ENCODE measurements at places on chromosomes 3 and 15.

DNA sequence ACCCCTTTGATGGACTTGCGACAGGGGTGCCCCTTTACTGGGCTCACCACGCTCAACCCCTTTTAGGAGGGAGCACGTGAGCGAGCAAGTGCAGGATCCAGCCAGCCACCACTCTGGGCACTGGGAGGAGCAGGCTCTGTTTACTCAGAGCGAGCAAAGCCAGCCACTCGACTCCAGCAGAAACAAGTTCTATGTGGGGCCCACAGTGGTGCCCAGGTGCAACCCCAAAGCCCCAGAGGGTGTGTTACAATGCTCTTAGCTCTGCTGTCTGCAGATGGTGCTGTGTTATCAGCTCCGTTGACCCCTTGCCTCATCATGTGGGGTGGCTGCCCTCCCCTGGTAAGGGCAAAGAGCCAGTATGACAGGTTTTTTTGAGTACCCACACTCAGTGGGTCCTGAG lies 120.3 kb upstream of the SUCLG2 start:
- no peak for DNase-seq

DNA sequence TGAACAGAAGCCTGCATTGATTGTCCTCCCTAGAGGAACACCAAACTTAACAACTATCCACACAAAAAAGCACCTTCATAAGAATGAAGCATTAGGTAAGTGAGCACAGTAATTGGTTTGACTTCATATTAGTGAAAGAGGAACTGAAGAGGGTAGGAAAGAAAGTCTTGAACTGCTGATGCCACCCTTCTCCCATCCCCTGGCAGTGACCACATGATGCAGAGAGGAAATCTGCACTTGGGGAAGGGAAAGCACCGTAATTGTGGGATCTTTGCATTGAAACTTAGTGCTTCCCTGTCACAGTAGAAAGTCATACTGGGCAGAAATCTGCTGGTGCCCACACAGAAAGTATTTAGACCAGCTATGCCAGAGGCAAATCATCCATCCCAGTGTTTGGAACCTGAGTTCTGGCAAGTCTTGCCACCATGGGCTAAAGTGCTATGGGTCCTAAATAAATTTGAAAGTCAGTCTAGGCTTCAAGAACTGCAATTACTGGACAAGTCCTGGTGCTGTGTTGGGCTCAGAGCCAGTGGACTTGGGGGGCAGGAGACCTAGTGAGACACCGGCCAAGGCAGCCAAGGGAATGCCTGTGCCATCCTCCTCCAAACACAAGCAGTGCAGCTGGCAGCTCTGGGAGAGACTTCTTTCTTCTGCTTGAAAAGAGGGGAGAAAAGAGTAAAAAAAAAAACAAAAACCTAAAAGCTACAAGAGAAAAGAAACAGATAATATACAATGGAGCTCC lies 63.6 kb downstream of the SLC15A2 start:
- DNase-seq, result peak; percentile 59

DNA sequence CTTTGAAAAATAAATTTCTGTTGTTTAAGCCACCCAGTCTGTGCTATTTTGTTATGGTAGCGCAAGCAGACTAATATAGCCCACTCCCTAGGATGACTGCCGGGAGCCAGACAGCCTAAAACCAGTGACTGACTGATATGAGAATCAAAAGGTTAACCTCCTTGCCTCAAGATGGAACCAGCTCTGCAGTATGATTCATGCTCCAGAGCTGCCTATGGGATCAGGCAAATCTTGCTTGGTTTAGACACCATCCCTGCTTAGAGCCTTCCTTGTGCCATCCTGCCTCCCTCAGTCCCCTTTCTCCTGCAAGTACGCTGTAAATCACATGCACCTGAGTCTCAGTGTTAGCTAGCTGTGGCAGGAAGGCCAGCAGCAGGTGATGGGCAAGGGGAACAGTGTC lies 39.3 kb downstream of the TRANK1 start:
- DNase-seq, result no peak

DNA sequence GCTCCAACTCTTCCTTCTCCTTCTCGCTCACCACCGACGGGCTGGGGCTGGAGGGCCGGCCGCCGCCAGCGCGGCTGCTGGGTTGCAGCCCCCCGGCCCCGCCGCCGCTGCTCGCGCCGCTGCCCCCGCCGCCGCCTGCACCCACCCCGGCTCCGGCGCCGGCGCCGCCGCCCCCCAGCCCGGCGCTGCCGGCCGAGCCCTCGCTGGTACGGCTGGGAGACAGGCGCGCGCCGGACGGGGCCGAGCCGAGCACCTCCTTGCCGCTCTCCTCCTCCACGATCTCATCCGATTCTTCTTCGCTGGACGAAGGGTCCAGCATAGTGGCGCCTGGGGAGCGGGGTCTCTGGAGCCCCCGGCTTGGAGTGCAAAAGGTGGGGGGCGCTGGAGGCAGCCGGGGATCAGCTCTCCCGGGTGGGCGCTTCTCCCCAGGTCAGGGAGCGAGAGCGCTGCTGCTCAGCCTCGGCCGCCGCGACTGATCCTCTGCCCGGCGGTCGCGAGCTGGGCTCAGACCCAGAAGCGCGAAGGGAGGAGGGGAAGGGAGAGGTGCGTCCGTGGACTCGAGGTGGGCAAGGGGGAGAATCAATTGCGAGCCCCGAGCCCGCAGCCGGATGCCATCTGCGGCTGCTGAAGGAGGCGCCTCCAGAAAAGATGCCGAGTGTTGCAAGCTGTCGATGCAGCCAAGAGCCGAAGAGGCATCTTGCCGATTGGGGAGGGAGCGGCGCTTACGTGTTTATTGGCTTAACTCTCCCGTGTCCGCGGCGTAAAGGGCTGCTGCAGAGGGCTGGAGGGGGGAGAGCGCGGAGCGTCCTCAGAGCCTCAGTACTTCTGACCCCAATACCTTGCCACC lies at the start of gene CADPS:
Gene CADPS (minus strand): TSS at position 706 of the 847 bp plus-strand sequence. CDS start 387 bp downstream, at position 319.
- peak; percentile 16 for DNase-seq

GRCh38 chr3:136332776-136333175 lies 82.6 kb downstream of the PCCB start:
- no peak for DNase-seq

DNA sequence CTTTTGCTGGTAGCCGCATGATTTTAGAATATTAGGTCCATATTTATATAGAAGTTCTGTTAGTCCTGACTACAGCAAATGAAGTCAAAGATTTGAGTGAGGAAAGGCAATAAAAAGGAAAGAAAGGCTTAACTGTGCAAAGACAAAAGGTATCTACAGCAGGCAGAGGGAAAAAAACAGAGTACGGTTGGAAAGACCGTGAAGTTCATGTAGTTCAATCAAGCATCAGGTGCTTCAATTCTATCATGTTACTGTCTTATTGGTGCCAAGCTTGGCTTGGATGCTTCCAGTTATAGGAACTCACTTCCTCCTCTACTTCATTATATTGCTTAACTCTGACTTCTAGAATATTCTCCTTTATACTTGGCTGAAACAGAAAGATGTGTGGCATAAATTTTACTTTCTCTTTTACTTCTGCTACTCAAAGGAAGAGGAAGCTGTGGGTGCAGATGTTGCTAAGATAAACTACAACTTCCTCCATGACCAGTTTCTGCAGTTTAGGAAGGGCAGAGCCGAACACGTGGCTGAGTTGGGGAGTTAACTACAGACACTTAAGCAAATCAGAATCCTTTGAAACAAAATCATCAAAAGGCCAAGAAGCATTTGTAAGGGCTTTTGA lies 72.6 kb upstream of the ZBED2 start:
- peak; percentile 67 for DNase-seq

- DNase-seq, result no peak
Measured at GRCh38 chr3:185351396-185351795, 11.5 kb upstream of the MAP3K13 start.

- DNase-seq, result no peak
Measured at GRCh38 chr3:188433521-188434150, 279.7 kb downstream of the LPP start.

GRCh38 chr3:86547692-86548091 lies 443.3 kb downstream of the VGLL3 start:
- no peak for DNase-seq

GRCh38 chr3:163261056-163261455 lies 1764.4 kb downstream of the OTOL1 start:
- no peak for DNase-seq

GRCh38 chr3:152096280-152096906 lies 172.3 kb upstream of the MBNL1 start:
- DNase-seq, result no peak

DNA sequence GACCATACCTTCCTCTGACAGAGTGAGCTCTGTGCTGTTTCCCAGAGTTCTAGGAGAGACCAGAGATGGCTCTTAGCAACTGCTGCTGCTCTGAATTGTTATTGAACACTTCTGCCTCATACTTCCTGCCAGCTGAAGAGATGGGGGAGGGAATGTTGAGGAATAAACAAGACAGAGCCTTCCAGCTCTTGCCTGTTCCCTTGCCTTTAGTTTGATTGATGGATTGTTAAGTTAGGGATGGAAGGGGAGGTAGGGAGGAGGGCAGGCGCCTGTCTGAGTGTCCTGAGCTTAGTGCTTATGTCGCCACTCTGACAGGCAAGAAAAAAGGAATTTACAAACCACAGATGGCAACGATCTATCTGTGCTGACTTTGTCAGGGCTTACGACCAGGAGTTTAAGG lies 42.8 kb downstream of the ZNF609 start:
- peak; percentile 63 for DNase-seq

DNA sequence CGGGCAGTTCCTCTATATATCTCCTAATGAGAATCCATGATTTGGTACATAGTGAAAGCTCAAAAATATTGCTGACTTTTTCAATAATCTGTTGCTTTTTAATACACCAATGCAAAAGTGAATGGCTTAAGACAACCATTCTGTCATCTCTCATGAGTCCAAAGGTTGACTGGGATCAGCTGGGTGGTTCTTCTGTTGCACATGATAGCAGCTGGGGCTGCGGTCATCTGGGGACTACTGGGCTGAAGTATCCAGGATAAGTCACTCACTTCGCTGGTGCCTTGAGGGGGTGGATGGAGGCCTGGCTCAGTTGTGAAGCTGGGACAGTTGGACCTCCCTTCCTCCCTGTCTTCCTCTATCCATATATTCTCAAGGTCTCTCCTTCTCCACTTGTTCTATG lies 53.7 kb downstream of the NOX5 start:
- DNase-seq, result no peak

DNA sequence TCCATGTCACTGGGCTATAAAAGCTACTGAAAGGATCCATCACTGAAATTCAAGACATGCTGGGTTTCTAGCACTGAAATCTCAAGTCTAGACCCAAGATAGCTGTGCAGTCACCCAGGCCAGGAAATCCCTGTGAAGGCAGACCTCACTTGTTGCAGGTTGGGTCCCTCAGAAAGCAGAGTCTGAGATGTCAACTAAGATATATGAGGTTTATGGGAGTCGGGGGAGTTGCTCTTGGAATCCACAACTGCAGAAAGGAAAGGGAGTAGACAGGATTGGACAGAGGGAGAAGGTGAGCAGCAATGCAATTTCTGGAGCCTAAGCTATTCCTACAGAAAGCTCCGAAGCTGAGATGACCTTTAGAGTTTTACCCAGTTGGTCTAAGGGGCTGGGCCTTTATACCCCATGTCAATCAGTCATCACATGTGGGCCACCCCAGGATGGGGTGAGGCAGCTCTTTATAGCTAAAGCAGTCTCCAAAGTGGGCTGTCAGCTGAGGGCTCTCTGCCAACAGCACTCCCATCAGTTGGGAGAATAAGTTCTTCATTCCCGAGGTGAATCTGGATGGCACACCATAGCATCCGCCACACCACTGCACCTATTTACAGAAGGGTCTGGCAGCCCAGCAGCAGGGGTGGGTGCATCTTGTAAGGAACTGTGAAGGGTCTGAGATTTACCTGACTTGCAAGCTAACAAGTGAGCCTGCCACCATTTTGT lies 52.3 kb upstream of the ACVR2B start:
- DNase-seq, result no peak

DNA sequence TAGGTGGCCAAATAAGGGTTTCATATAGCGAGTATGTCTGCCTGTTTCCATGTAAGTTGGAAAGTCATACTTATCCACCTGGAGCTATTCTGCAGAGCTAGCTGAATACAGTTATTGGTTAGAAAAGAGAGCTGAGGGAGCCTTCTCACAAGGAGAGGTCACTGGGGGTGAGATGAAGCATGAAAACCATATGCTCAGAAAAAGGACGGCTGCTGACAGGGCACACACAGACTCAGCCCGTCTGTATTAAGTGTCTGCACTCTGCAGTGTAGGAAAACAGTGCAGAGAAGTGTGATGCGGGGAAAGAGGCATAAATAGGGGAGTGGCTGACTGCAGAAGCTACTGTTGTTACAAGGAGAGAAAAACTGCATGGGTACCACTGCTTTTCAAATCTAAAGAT lies 58.2 kb downstream of the C3orf70 start:
- no peak for DNase-seq

GRCh38 chr3:62534326-62534725 lies 161.0 kb upstream of the FEZF2 start:
- no peak for DNase-seq

DNA sequence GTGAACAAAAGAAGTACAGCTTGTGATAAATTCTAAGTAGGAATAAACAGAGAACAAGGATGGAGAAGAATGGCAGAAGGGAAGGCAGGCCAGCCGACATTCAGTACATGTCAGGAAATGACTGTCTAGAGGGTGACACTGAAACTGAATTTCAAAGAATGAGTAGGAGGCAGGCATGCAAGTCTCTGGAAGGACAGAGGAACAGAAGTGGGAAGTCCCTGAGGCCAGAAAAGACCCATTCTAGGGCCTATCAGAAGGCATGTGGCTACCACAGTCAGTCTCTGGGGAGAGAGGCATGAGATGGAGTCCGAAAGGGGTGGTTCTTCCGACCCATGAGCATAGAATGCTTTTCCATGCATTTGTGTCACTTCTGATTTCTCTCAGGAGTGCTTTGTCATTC lies 243.5 kb upstream of the UBE2E2 start:
- no peak for DNase-seq

- no peak for DNase-seq
Measured at GRCh38 chr3:75180235-75180944, 483.7 kb upstream of the FRG2C start.

DNA sequence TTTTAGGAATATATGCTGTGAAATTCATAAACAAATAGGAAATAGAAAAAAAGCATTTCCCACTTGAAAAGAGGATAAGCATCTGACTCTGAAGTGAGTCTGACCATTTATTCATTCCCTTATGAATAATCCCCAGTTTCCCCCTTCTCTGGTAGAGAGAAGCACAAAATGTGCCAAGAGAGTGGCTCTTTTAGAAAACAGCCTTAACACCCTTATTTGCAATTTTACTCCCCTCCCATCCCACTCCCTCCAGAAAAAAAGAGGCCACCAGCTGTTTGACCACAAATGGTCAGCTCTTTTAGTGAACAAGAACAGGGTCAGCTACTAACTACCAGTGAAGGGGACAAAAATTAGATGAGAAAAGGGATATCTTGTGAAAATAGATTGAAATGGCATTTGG lies 184.5 kb upstream of the ADAMTS9 start:
- peak; percentile 20 for DNase-seq

GRCh38 chr15:64522226-64522823 lies 61.9 kb downstream of the ZNF609 start:
- DNase-seq, result peak; percentile 64

DNA sequence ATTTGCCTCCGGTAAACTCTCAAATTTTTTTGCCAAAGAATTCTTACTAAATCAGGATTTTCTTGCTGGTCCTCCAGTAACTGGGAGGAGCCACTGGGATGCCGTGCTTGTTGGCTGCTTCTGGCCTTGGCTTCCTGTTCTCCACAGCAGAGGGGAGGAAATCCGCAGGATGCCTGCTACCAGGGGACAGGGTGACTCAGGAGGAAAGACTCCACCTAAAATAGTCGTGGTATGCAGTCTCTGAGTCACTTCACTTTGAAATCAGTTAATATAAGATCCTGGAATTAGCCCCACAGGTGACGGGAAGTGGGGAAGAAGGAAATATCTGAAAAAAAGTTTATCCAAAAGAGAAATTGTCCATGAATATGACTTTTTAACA lies 6.5 kb upstream of the TM4SF18 start:
- no peak for DNase-seq

- no peak for DNase-seq
Measured at GRCh38 chr3:13141991-13142412, 68.8 kb upstream of the IQSEC1 start.

GRCh38 chr3:112560307-112560706 lies 1.5 kb downstream of the ATG3 start:
- DNase-seq, result no peak
